Stimulated activated CD8-positive, alpha-beta memory T cell treated with anti-CD3 and anti-CD28 coated beads, Interleukin-4, amount 100 ng/mL, for 4 hours (primary cell): ENCODE measurements at places on chromosomes 7 and 10.

GRCh38 chr10:88289342-88289741 is 293.8 kb downstream of the RNLS start:
- DNase-seq: no peak

- DNase-seq: no peak
These were observed 41.1 kb downstream of the CPVL start for GRCh38 chr7:29105191-29105590.

- no peak for DNase-seq
These were observed 18.6 kb downstream of the PFKP start for GRCh38 chr10:3085785-3086567.

DNA sequence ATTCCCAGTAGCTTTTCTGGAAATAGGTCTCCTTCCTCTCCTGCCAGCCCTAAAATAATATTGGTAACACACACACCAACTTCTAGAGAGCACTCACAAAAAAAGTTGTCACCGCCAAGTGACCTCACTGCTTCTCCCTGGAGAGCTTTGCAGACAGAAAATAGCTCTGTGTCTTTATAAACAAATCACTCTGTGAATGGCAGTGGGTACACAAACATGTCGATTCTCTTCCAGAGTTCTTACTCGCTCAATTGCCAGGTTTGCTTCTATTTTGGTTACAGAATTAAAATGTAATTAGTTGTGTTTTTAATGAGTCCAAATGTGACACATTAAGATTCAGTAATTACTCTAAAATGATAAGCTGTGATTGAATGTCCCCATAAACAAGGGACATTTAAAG is 649.2 kb upstream of the C7orf33 start:
- DNase-seq: no peak
